ENCODE measurements at places on chromosomes 4 and X.

DNA sequence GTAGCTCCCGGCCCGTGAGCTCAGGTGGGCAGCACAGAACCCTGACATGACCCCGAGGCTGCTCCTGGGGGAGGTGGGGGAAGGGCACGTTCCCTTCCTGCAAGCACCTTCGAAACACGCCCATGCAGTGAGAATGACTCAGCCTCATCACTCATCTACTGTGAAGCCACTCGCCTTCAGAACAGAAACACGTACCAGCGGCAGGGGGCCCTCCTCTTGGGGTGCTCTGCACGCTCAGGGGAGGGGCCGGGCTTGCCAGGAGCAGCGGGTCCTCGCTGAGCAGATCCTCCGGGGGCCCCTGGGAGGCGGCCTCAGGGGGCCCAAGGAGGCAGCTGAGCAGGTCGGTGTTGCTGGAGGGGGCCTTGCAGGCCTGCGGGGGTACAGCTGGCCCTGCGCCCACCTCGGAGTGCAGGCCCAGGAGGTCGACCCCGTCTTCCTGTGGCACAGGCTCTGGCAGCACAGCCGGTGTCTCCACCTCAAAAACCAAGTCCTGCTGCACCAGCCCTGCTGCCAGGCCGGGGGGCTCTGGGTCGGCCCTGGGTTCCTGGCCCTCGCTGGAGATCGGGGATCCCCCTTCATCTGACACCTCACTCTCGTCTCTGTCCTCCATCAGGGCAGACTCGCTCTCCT lies 40.9 kb upstream of the CPLX1 start:
- peaks cover 95% of the 10 kb centered on the region for H3K36me3 ChIP-seq
- H3K4me1 ChIP-seq: no peaks in the 10 kb centered on the region
- H3K4me3 ChIP-seq: no peak overlapping the region
- DNase-seq: no peak
- H3K27me3 ChIP-seq: no peaks in the 10 kb centered on the region

GRCh38 chr4:9987749-9988362 lies 33.4 kb downstream of the SLC2A9 start:
- H3K4me3 ChIP-seq: no peak overlapping the region
- H3K4me1 ChIP-seq: no peaks in the 10 kb centered on the region
- no peak for DNase-seq

DNA sequence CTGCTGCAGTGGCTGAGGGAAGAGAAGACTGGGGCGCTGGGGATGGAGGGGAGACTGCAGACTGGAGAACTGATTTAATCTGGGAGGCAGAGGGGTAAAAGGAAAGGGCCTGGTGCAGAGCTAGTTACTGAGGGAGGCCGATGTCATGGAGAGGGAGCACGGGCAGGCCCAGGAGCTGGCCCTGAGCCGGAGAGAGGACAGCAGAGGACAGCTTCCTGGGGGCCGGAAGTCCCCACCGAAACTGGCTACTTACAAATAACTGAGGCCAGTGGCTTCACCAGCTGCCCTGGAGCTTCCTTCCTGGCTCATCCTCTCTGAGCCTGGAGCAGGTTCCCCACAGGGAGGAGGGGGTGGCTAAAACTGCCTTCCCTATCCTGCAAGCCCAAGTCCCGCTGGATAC lies 26.9 kb downstream of the NSG1 start:
- H3K4me3 ChIP-seq: no peak overlapping the region
- H3K36me3 ChIP-seq: peaks cover 3% of the 10 kb centered on the region
- no peaks in the 10 kb centered on the region for H3K27me3 ChIP-seq
- H3K27ac ChIP-seq: no peak overlapping the region

GRCh38 chr4:158835226-158836001 lies 66.6 kb downstream of the FNIP2 start:
- H3K36me3 ChIP-seq: peaks cover 19% of the 10 kb centered on the region
- peaks cover 3% of the 10 kb centered on the region for H3K4me1 ChIP-seq
- H3K27me3 ChIP-seq: no peaks in the 10 kb centered on the region
- DNase-seq: no peak
- no peak overlapping the region for H3K27ac ChIP-seq
- H3K4me3 ChIP-seq: no peak overlapping the region

DNA sequence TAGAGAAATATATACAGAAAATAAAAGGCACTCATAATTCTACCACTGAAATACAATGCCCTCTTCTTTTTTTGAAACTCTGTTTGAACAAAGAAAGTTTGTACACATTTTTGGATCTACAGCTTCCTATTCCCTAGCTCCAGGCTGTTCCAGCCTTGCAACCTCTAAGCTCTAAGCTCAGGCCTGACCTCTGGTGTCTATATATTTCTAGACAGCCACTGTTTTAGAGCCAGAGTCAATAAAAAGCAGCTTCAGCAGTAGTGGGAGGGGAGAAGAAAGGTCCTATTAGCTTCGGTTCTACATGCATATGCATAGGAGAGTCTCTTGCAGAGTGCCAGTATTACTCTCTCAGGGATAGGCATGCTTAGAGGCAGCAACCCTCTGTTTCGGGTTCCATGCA lies 39.7 kb downstream of the CLDN2 start:
- no peak for DNase-seq
- no peak overlapping the region for H3K4me3 ChIP-seq
- H3K27me3 ChIP-seq: no peaks in the 10 kb centered on the region
- no peaks in the 10 kb centered on the region for H3K4me1 ChIP-seq
- no peak overlapping the region for H3K27ac ChIP-seq
- no peaks in the 10 kb centered on the region for H3K36me3 ChIP-seq

All from upper lobe of left lung (tissue), 6 donors.